Glutamatergic neuron (in vitro differentiated cells): ENCODE measurements at places on chromosomes 11 and 22.

DNA sequence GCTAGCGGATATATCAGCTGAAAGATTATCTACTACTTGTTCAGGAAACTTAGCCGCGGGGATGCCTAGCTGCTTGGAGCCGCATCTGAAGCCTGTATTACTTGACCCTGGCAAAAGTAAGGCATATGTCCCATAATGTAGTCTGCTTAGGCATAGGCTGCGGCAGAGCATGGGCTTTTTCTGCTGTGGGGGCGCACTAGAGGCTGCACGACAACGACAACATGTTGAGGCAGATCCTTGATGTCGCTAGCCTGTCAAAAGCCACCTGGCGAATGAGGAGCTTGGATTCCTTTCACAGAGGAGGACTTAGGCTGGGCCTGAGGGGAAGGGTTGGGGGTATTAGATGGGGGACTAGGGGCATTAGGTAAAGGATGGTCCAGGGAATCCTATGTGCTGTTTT lies 1.1 kb upstream of the OR52N2 start:
- no peak for DNase-seq

DNA sequence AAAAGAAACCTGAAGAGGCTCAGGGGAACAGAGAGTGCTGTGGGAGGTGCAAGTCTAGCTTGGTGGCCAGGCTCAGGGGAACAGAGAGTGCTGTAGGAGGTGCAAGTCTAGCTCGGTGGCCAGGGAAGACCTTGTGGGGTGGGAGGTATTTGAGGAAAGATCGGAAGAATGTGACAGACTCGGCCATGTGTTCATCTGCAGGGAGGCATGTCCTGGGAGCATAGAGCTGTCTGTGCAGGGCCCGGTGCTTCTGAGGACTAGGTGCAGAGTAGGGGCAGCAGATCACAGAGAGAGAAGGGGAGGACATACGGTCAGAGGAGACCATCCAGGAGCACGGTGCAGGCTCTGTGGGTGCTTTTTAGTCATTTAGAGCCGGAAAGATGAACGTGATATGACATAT lies 10.8 kb downstream of the IFITM10 start:
- no peak for DNase-seq

- peak; percentile 49 for DNase-seq
These were observed 89.7 kb upstream of the PHOX2A start for GRCh38 chr11:72333661-72334060.

DNA sequence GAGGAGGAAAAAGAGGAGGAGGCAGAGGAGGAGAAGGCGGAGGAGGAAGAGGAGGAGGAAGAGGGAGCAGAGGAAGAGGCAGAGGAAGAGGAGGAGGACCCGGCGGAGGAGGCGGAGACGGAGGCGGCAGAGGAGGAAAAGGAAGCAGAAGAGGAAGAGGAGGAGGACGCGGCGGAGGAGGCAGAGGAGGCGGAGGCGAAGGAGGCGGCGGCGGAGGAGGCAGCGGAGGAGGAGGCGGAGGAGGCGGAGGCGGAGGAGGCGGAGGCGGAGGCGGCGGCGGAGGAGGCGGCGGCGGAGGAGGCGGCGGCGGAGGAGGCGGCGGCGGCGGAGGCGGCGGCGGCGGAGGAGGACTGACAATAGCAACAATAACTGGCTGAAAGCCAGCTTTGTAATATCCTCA lies 616.6 kb downstream of the TBC1D22A start:
- no peak for DNase-seq

DNA sequence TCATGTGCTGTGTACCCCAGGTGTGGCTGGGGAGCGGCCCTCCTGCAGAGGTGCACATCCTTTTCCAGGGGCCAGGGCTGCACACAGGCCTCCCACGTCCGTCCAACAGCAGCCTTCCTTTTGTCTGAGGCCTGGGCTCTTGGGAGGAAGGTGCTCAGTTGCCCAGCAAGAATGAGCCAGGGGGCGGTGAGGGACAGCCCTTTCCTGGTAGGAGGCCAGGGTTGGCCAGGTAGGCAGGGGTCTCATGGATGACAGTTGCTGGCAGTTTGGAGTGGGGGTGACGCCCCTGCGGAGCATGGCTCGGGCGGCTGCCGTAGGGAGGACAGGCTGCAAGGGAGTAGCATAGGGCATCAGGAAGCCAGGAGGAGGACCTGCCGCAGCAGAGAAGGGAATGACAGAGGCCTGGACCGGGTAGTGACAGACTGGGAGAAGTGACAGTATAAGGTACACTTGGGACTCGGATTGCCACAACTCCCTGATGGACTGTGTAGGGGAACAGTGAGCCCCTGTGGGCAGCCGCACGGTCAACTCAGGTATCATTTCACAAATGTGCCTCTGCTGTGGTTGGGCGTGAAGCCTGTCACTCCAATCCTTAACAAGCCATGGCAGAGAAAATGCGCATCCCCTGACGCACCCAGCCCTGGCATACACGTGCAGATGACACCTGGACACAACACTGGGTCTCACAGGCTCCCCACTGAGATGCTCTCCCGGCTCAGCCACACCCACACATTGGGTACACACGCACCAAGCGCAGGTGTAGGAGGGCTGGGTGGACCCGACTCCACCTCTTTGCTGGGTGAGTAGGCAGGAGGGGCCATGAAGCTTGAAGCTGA lies 79.7 kb downstream of the DGCR2 start:
- no peak for DNase-seq

- DNase-seq, result no peak
These were observed 19.1 kb downstream of the FAM181B start for GRCh38 chr11:82714346-82715174.

- no peak for DNase-seq
These were observed 1.5 kb upstream of the AGBL2 start for GRCh38 chr11:47716692-47717091.

DNA sequence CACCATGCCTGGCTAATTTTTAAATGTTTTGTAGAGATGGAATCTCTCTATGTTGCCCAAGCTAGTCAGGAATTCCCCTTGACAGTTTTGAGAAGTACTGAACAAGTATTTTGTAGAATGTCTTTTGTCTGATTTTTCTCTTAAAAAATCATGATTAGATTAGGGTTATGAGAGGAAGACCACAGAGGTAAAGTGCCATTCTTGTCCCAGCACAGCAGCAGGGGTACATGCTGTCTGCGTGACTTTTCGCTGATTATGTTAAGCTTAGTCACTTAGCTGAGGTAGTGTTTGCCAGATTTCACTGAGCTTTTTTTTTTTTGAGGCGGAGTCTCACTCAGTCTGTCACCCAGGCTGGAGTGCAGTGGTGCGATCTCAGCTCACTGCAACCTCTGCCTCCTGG lies 13.6 kb upstream of the NUP160 start:
- DNase-seq, result no peak

DNA sequence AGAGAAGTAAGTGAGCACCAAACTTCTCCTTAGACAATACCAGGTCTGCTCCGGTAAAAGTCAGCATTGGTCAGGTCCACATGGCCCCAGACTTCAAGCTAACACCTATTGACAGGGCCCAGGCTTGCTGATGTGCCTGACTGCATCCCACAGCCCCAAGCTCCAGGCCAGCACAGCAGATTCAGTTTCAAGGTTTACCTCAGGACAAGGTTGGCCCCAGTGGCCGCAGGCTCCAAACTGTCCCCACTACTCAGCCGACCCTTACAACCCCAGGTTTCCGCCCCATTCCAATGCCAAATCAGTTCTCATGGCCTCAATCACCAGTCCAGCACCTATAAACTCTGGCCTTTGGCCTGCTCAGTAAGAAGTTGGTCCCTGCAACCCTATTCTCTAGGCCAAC lies 39.4 kb downstream of the OR4C6 start:
- no peak for DNase-seq

GRCh38 chr22:21917181-21917958 lies 35.3 kb downstream of the PPM1F start:
- no peak for DNase-seq

GRCh38 chr11:119863851-119864601 lies 135.0 kb upstream of the NECTIN1 start:
- DNase-seq, result peak; percentile 59

GRCh38 chr22:44494497-44494896 lies 3.5 kb downstream of the RTL6 start:
- no peak for DNase-seq

GRCh38 chr22:41920271-41920976 lies 5.5 kb upstream of the SHISA8 start:
- no peak for DNase-seq

DNA sequence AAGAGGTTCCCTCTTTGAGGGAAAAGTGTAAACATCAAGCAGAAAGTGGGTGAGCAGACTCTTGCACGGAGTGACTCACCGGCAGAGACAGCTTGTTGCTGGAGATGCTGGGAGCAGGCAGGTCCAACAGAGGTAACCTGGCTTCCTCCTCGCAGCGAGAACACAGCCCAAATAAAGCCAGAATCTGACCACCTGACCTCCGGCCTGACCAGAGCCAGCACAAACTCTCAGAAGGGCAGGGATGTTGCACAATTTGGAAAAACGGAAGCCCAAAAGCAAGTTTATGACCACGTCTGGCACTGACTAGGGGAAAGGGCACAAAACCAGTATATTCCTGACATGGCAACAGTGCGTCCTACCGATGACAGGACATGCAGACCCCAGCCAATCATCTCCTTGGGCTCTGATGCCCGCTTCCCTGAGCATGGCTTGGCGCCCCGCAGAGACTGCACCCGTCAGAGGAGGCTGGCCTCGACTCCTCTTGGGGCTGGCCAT lies 5.4 kb downstream of the SMCO4 start:
- DNase-seq, result no peak

DNA sequence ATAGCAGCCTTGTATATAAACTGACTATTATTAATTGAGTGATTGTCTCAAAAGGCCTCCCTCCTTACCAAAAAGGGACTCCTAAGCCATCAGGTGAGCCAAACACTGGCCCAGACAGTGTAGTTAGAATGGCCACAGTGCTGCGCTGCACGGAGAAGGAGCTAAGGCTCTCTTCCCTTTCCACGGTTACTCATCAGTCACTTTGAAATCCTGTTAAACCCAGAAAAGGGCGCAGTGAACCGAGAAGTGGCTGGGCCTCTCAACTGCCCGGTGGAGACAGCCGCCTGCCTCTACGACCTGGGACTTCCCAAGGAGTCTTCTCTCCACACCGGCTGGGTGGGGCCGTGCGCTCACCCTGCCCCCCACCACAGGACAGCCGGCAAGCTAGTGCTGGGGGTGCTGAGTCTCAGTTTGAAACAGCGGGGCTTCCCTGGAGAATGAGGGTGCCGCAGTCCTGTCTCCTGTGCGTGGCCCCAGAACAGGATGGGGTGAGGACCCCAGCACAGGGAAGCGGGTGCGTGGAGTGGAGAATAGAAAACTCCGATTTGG lies 1.3 kb downstream of the MYH9 start:
- no peak for DNase-seq

DNA sequence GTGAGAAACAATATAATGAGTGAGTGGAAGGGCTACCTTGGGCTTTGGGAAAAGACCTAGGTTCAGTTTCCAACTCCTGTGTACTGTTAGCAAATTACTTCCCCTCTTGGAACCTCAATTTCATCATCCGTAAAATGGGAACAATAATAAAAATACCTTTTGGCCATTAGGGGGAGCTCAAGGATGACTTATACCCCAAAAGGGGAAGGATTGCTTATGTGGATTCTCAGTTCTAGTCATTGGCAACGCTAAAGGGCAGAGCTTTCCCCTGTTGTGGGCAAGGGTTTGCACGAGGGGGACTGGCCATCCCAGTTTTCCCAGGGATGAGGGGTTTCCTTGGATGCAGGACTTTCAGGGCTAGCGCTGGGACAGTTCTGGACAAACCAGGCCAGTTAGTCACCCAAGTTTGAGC lies 3.1 kb upstream of the COMMD9 start:
- DNase-seq, result no peak

DNA sequence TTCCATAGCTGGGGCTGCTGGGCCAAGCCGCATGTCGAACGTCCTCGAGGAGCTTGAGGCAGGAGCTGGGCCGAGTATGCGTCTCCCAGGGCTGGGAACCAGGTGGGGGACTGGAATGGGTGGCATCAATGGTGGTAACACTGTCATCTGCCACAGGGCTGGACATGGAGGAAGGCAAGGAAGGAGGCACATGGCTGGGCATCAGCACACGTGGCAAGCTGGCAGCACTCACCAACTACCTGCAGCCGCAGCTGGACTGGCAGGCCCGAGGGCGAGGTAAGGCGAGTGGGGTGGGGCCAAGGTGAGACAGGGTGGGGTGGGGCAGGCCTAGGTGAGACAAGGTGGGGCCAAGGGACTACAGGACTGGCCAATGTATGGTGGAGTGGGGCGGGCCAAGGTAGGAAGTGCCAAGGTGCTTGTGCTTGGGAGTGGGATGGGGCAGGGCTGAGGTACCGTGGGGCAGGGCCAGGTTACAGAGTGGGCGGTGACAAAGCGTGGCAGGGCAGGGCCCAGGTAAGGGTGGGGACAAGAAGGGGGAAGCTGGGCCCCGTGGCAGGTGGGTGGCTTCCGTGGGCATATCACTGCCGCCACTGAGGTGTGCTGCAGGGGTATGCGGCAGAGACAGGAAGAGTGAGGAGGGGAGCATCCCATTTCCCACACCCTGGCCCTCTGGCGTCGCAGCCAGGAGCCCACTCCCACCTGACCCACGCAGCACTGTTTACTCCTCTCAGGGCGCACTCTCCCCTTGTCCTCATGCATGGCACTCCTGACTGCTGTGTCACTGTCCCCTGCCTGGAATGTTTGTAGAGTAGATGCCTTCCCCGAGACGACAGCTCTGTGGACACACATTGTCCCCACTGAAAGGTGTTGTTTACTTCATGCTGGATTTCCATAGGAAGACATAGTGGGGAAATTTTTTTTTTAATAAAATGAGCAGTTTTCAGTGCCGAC lies 27.5 kb upstream of the DGCR8 start:
- no peak for DNase-seq

GRCh38 chr11:25733777-25734176 lies 598.2 kb upstream of the ANO3 start:
- no peak for DNase-seq

DNA sequence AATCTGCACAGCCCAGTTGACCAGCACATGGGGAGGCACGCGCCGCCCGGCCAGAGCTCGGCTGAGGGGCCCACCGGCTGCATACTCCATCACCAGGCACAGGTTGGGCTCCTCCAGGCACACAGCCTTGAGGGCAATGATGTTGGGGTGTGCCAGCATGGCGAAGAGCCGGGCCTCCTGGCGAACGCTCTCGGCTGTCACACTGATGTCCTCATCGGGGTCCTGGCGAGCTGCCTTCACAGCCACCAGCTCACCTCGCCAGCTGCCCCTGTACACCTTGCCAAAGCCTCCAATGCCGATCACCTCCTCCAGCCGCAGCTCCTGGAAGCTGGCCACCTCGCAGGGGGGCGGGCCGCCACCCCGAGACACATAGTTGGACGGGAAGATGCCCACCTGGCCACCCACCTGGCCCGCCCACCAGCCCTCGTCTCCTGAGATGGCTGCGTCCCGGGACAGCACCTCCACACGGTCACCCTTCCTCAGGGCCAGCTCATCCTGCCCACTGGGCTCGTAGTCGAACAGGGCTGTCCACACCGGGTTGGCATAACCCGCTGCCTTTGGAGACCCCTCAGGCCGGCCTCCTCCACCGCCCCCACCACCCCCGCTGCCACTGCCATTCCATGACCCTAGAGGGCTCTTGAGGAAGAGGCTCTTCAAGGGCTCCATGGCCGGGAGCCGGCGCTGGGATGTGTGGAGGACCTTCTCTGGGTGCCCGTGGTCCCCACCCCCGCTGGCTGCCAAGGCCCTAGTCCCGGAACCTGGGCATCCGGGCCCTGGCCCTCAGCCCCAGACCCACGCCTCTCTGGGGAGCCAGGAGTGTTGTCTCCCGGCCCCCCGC lies 711 bp downstream of the MAP3K11 start:
- no peak for DNase-seq
